LoVo (cell line): ENCODE measurements at places on chromosomes 1 and 21.

DNA sequence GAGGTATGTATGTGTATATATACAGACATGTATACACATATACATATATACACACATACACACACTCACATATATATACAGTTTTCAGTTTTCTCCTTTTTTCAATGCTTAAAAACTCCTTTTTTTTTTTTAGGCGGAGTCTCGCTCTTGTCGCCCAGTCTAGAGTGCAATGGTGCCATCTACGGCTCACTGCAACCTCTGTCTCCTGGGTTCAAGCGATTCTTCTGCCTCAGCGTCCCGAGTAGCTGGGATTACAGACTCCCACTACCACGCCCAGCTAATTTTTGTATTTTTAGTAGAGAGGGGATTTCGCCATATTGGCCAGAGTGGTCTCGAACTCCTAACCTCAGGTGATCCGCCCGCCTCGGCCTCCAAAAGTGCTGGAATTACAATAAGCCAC is 27.0 kb downstream of the STYXL2 start:
- no peak for DNase-seq

GRCh38 chr1:225919906-225920305 is 4.1 kb downstream of the PYCR2 start:
- DNase-seq: no peak

- DNase-seq: no peak
Measured at GRCh38 chr1:41277371-41277975, 35.4 kb upstream of the SCMH1 start.

- peak; percentile 28 for DNase-seq
Measured at GRCh38 chr1:15337656-15338402, 71.9 kb upstream of the EFHD2 start.

- no peak for DNase-seq
Measured at GRCh38 chr1:224343679-224344078, 13.0 kb upstream of the CNIH4 start.

DNA sequence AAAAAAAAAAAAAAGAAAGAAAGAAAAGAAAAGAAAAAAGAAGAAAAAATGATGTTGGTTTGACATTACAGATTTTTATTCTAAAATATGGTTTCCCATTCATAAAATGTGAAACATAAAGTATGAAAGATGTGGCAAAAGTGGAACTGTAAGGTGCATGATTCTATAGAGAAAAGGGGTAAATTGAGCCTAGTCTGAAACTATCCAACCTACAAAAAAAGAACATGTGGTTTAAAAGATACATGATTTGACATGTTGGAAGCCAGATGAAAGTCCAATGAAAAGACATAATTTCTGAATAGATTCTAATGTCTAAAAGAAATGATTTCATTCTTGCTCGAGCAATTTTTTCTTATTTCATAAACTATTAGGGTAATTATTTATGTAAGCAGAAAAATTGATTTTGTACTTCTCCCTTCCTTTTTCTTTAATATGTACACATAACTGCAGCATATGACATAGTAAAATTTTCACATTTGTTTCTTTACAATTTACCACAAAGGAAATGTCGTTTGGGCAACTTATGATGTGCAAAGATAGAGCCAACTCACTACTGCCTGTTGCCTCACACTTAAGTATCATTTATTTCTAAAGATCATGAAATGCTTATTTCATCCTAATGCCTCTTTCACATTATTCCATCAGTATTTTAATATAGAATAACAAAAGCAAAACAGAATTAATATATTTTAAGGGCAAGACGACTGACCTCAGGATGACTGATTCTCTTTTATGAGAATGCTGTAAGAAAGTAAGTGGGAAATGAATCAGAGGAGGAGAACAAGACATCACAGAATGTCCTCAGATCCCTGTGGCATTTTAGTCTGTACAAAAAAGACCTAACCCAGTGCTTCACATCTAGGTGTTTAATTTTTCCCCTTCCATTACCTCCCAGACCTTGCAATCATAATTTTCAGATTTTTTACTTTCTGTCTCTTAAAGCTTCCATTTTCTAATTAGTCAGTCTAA is 165.8 kb upstream of the HMCN1 start:
- no peak for DNase-seq
